ENCODE measurements at places on chromosomes 13 and 19. TPM values are rescaled to one million over a fixed set of nuclear protein-coding genes. Genes with fewer than 3 reads are reported as not detected.

Gene C13orf42
- not detected for total RNA-seq

Gene RFPL4A
- not detected for total RNA-seq

Gene NLRP9
- total RNA-seq, result not detected

Gene PSG3
- total RNA-seq, result not detected

Gene NDUFA7
- 85.1 TPM for total RNA-seq

Gene ADAT3
- total RNA-seq, result 5.2 TPM

Gene GZMM
- total RNA-seq, result not detected

Gene S1PR5
- not detected for total RNA-seq

Gene IZUMO4
- total RNA-seq, result 285 TPM

Gene IFNL1
- total RNA-seq, result not detected

- H3K36me3 ChIP-seq, result no peaks in the 10 kb centered on the region
- no peak for DNase-seq
- no peak overlapping the region for H3K27ac ChIP-seq
Measured at GRCh38 chr13:74443631-74444030, 309.4 kb upstream of the KLF12 start.

GRCh38 chr19:5106191-5106726 lies 137.3 kb downstream of the KDM4B start:
- no peak overlapping the region for H3K27ac ChIP-seq
- no peaks in the 10 kb centered on the region for H3K36me3 ChIP-seq
- H3K4me1 ChIP-seq, result no peaks in the 10 kb centered on the region
- no peak for DNase-seq
- no peak overlapping the region for H3K4me3 ChIP-seq

DNA sequence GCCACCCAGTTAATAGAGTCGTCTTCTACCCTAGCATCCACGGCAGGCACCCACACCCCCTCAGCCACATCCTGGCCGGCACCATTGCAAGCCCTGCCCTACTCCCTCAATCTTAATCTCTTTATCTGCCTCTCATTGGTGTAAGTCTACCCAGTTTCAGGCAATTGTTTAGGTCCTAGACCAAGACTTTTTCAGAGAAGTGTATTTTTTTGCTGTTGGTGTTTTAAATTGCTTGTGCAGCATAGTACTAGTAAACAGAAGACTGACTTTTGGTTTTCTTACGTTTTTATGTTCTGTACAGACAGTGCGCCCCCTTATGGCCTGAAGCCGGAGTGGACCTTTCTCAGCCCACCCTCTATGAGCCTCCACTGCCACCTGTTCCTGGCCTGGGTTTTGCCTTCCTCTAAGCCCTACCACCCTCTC lies 2.3 kb upstream of the LCP1 start:
- peaks cover 34% of the 10 kb centered on the region for H3K4me1 ChIP-seq
- H3K27me3 ChIP-seq, result no peaks in the 10 kb centered on the region
- H3K27ac ChIP-seq, result peak overlapping the region; percentile 99
- peak; percentile 92 for DNase-seq
- H3K4me3 ChIP-seq, result no peak overlapping the region
- peaks cover 7% of the 10 kb centered on the region for H3K36me3 ChIP-seq

GRCh38 chr19:9958379-9958821 lies 22.1 kb upstream of the OLFM2 start:
- H3K4me3 ChIP-seq, result no peak overlapping the region
- no peaks in the 10 kb centered on the region for H3K36me3 ChIP-seq
- no peaks in the 10 kb centered on the region for H3K4me1 ChIP-seq
- H3K27ac ChIP-seq, result no peak overlapping the region
- H3K27me3 ChIP-seq, result no peaks in the 10 kb centered on the region

- no peaks in the 10 kb centered on the region for H3K4me1 ChIP-seq
- H3K4me3 ChIP-seq, result no peak overlapping the region
- no peak for DNase-seq
Measured at GRCh38 chr19:10918359-10918758, 10.1 kb downstream of the YIPF2 start.

DNA sequence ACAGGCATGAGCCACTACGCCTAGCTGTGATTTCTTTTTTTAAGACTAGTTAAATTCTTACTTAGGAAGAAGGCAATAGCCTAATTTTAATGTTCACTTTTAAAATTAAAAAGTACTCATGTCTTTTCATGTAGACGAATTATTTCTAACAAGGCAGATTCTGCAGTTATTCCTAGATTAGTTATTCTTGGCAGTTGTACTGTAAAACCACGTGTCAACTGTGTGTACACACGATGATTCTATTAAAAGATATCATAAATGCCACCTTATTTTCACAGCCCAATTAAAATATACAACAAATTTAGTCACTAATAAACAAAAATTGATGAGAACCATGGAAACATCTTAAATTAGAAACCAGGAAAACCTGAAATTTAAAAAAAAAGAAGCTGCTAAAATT lies 10.6 kb upstream of the FOXO1 start:
- peaks cover 47% of the 10 kb centered on the region for H3K4me1 ChIP-seq
- no peak overlapping the region for H3K27ac ChIP-seq
- no peaks in the 10 kb centered on the region for H3K36me3 ChIP-seq
- no peak overlapping the region for H3K4me3 ChIP-seq
- no peak for DNase-seq

DNA sequence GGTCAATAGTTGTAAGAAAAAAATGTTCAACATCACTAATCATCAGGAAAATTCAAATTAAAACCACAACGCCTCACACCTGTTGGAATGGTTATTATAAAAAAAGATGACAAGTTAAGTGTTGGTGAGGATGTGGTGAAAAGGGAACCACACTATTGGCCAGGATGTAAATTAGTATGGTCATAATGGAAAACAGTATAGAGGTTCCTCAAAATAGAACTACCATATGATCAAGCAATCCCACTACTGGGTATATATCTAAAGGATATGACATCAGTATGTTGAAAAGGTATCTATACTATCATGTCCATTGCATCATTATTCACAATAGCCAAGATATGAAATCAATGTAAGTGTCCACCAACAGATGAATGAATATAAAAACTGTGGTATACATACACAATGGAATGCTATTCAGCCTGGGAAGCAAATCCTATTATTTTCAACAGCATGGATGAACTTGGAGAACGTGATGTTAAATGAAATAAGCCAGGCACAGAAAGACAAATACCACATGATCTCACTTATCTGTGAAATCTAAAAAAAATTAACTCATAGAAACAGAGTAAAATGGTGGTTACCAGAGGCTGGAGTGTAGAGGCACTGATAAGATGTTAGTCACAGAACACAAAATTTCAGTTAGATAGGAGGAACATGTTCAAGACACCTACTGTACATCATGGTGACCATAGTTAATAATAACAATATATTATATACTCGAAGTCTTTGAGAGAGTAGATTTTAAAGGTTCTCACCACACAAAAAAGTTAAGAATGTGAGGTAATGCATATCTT lies 56.6 kb downstream of the TBC1D4 start:
- no peak overlapping the region for H3K27ac ChIP-seq
- H3K4me3 ChIP-seq, result no peak overlapping the region
- no peaks in the 10 kb centered on the region for H3K27me3 ChIP-seq
- peaks cover 34% of the 10 kb centered on the region for H3K4me1 ChIP-seq
- peak; percentile 55 for DNase-seq

DNA sequence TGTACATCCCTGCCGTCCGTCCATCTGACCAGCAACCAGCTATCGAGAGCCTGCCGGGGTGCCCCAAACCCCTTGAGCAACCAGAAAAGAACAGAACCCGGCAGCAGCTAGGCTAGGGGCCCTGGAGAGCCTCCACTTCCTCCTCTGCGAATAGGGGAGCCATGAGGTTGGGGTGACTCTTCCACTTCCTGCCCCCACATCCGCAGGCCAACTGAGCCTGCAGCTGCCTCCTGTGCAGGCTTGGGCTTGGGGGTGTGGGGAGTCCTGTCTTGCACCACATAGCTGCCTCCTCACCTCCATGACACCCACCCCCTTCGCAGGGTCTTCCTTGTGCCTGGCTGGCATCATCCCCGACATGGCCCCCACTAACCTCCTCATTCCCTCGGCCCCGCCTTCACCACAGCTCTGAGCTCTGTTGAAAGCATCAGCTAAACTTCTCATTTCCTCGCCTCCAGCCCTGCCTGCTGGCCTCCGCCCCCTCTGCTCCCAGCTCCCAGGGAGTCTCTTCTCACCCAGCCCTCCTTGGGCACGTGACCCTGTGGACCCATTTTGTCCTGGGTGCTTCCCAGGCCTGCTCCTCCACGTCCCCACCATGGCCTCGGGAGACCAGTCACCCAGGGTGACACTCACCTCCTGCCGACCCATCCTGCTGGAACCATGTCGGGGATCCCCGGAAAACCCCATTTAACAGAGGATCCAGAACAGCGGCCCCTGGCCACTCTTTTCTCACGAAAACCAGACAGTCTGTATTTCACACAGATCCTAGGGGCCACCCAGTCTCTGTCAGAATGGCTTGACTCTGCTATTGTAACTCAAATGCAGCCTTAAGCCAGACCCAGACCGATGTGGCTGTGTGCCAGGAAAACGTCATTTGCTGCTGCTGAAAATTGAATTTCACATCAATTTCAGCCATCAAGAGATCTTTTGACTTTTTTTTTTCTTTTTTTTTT lies 50.4 kb downstream of the MYO9B start:
- DNase-seq, result peak; percentile 93
- peaks cover 52% of the 10 kb centered on the region for H3K4me1 ChIP-seq
- no peaks in the 10 kb centered on the region for H3K36me3 ChIP-seq
- peak overlapping the region; percentile 48 for H3K4me3 ChIP-seq
- H3K27me3 ChIP-seq, result no peaks in the 10 kb centered on the region

GRCh38 chr19:8461891-8462290 lies 17.1 kb downstream of the HNRNPM start:
- no peaks in the 10 kb centered on the region for H3K27me3 ChIP-seq
- no peak overlapping the region for H3K4me3 ChIP-seq
- H3K36me3 ChIP-seq, result peaks cover 73% of the 10 kb centered on the region
- DNase-seq, result no peak
- H3K4me1 ChIP-seq, result peaks cover 27% of the 10 kb centered on the region
- no peak overlapping the region for H3K27ac ChIP-seq

DNA sequence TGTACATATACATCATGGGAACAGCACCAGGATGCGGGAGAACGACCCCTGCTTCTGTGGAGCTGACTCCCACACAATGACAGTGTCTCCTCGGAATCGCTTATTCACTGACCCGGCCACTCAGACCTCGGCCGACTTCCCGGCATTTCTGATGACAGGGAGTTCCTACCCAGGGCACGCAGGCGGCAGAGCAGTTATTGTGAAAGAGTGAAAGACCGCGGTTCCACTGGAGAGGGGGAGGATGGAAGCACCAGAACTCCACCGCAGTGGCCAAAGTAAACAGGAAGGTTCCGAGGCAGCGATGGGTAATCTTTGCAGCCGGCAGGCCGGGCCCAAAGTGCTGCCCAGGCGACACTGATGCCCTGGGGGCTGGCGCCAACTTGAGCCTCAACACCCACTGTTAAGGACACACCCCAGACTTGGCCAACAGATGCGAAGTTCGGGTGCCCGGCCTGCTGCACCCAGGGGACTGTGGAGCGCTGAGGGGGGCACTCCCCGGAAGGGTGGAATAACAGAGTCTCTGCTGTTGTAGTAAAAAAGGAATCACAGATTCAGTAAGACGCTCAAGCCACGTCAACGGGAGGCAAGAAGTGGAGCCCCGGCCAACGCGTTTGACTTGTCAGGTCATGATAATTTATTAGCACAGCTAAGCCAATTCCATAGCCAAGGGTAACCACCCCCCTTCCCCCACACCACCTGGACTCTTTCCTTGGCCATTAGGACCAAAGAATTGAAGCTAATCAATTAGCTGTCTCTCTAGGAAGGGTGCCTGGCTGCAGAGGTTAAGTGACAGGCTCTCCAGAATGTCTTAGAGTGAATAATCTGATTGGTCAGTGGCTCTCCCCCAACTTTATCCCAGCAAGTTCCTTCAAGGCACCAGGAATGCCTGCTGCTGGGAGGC lies 5.8 kb downstream of the MLLT1 start:
- H3K27me3 ChIP-seq, result no peaks in the 10 kb centered on the region
- H3K4me1 ChIP-seq, result peaks cover 23% of the 10 kb centered on the region
- H3K36me3 ChIP-seq, result no peaks in the 10 kb centered on the region
- no peak overlapping the region for H3K27ac ChIP-seq
- no peak for DNase-seq

DNA sequence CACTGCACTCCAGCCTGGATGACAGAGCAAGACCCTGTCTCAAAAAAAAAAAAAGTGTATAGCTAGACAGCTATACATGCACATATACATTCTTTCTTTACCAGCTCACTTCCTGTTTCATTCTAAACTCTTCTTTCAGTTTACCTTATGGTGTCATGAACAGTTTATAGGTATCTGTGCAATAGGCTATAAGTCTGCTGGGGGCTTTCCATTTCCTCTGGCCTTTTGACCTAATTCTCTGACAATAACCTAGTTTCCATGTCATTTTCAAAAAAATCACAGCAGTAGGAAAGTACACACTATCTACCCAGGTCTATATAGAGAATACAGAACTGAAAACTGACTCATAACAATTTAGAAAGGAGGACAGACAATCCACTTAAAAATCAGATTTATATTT lies 24.4 kb upstream of the URAD start:
- DNase-seq, result no peak
- H3K36me3 ChIP-seq, result no peaks in the 10 kb centered on the region
- no peaks in the 10 kb centered on the region for H3K4me1 ChIP-seq
- H3K27ac ChIP-seq, result no peak overlapping the region

GRCh38 chr19:17306285-17306714 lies 628 bp downstream of the MRPL34 start:
- H3K4me1 ChIP-seq, result peaks cover 32% of the 10 kb centered on the region
- DNase-seq, result peak; percentile 68
- peak overlapping the region; percentile 75 for H3K27ac ChIP-seq
- H3K36me3 ChIP-seq, result no peaks in the 10 kb centered on the region
- H3K4me3 ChIP-seq, result peak overlapping the region; percentile 88
- no peaks in the 10 kb centered on the region for H3K27me3 ChIP-seq

DNA sequence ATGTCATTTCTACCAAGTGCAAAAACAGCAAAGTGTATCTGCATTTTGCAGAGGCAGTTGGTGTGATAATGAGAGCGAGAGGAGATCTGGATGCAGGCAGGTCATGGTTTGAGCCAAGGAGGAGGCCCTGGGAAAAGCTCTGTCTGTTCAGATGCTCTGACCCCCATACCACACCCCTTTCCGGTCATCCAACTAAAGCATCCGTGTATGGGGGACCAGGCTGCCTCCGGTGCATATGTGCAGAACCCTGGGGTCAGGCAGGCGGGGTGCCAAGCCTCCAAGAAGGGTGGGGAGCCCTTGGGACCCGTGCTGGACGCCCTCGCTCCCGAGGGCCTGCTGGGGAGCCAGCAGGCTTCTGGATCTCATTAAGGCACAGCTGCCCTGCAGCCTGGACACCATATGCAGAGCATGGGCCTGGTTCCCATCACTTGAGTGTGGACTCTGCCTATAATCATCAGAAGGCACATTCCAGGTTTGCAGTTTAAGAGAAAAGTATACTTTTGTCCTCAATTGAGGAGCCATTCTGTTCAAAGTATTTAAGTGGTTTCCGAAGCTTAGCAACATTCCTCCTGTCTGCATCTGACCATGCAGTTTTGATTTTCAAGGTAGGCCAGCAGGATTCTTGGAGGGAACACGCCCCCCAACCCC lies 56.1 kb downstream of the ALOX5AP start:
- peaks cover 4% of the 10 kb centered on the region for H3K4me1 ChIP-seq
- no peaks in the 10 kb centered on the region for H3K27me3 ChIP-seq
- H3K36me3 ChIP-seq, result no peaks in the 10 kb centered on the region
- no peak for DNase-seq
- no peak overlapping the region for H3K4me3 ChIP-seq
- no peak overlapping the region for H3K27ac ChIP-seq
